ENCODE measurements at places on chromosomes 16 and 17.

DNA sequence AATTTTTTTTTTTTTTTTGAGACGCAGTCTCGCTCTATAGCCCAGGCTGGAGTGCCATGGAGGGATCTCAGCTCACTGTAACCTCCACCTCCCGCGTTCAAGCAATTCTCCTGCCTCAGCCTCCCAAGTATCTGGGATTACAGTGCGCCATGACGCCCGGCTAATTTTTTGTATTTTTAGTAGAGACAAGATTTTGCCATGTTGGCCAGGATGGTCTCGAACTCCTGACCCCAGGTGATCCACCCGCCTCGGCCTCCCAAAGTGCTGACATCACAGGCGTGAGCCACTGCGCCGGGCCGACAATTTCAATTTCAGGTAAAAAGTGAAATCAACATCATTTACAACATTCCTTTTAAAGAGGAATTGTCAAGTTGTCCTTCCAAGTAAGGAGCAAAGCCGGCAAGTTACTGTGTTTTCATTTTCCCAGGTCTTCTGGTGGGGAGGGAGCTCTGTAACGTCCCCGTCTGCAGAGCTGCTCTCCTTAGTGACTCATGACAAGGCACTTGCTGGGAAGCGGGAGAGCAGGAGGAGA, 873 bp downstream of the NPLOC4 start:
- DNase-seq: no peak

- no peak for DNase-seq
Observed at GRCh38 chr16:56797861-56798260, 67.1 kb upstream of the SLC12A3 start.

GRCh38 chr17:82029391-82029790, 2.1 kb upstream of the RAC3 start:
- no peak for DNase-seq

DNA sequence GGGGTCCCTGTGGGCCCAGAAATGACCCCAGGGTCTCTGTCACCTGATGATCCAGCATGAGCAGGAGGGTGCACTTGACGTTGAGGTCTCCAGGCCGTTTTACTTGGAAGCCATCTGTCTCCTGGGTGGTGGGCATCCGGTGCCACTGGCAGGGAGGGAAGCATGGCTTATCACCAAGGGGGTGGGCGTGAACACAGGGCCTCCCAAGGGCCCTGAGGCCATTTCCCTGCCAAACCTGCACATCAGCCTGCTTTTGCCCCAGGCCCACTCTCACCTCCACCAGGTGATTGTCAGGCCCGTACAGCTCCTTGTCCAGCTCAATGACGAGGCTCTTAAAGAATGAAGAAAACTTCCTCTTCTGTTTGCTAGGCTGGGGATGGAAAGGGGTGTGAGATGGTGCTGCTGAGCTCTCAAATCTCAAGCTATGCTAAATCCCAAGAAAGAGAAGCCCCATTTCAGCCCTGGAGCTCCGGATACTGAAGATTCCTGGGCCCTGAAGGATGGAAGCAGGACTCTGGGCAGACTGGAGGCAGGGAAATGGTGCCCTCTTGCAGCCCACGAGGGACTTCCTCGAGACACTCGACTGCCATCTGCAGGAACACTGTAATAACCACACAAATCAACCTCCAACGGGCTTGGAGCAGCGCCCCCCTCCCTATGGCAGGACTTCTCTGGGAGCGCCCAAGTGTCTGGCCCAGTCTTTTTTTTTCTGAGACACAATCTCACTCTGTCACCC, 7.1 kb upstream of the FTSJ3 start:
- peak; percentile 74 for DNase-seq

DNA sequence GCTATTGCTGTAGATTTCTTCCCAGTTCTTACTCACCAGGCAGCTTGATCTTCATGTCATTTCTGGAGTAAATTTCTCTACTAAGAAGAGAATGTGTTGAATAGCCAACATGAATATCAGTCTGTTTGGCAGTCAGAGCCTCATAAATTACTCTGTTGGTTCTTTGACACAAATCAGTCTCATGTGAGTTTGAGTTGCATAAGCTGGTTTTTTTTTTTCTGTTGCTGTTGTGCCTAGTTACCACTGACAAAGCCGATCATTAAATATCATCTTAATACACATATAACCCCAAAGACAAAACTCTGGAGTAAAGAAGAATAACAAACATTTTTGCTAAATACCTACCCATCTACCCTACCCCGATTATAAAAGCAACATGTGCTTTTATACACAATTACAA, 240.5 kb upstream of the KCNJ16 start:
- DNase-seq: no peak

DNA sequence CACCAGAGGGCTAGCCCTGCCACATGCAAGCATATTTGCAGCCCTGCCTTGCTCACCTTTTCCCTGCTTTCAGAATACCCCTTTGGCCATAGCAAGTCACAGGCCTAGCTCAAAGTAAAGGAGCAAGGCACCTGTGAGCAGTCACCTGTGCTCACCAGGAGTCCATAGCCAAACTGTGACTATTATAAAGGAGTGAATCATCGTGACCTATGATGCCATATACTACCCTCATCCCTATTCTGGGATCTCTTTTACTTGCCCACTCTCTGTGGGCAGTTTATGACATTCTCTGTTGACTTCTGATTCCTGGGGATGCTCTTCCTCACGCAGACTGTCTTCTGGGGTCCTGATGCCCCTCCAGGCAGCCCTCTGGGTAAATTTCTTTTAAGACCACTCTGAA, 200.5 kb upstream of the NLRP1 start:
- no peak for DNase-seq

DNA sequence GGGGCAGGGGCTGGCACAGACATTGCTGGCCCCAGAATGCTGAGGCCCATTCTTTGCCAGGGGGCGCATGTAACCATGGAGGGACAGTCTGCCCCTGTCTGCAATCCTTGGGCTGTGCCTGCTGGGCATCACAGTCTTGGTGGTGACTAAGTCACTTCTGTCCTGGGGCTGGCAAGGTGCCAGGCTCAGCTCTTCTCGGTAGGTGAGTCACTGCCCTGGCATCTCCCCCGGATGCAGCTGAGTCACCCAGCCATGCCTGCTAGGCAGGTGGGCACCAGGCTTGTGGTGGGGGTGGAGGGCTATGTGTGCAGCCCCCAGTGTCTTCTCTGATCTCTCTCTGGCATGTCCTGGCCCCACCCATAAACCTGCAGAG, 5.6 kb downstream of the RARA start:
- peak; percentile 89 for DNase-seq

DNA sequence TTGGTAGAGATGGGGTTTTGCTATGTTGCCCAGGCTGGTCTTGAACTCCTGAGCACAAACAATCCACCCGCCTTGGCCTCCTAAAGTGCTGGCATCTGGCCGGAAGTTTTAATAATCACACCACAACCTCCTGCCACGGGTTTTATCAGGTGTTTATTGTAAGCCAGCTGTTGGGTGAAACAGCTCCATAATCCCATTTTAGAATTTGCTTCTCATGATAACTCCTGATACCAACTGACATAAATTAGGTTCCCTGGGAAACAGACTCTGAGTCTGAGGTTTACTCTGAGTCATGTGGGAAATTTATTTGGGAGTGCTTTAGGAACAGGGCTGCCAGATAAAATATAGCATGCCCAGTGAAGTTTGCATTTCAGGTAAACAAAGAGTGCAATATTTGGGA, 122.6 kb upstream of the MED13 start:
- DNase-seq: no peak

DNA sequence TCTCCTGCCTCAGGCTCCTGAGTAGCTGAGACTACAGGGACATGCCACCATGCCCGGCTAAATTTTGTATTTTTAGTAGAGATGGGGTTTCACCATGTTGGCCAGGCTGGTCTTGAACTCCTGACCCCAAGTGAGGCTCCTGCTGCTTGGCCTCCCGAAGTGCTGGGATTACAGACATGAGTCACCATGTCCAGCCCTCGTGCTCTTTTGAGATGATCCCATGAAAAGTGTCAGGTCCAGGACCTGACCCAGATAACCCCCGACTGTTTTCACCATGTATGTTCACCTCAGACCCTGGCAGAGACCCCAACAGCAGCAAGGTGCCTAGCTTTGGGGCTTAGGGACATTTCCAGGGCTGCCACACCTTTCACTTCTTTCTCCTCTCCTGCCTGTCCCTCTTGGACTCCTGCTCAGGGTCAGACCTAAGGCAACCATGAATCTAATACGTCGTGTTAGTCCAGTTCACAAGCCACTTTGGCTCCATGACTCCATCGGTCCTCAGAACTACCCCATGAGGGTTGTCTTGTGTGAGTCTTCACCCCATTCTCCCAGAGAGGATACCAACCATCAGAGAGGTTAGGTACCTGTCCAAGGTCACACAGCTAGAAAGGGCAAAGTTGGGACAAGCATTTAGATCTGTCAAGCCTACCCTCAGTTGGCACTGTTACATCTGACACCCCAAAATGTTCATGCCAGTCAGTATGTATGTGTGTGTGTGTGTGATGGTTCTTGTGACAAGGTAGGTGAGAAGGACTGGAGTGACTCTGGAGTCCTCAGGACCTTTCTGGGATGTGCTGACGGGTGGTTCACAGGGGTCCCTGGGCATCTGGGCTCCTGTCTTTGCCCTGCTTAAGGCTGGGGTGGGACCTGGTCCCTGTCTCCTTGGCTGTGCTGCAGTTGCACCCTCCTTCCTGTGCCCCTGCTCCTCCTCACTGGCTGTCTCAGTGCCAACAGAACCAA, 23.1 kb upstream of the MAP3K14 start:
- DNase-seq: no peak

GRCh38 chr17:16962804-16963203, 9.1 kb downstream of the TNFRSF13B start:
- DNase-seq: no peak

- DNase-seq: no peak
Observed at GRCh38 chr17:6748617-6749016, 7.2 kb upstream of the XAF1 start.

DNA sequence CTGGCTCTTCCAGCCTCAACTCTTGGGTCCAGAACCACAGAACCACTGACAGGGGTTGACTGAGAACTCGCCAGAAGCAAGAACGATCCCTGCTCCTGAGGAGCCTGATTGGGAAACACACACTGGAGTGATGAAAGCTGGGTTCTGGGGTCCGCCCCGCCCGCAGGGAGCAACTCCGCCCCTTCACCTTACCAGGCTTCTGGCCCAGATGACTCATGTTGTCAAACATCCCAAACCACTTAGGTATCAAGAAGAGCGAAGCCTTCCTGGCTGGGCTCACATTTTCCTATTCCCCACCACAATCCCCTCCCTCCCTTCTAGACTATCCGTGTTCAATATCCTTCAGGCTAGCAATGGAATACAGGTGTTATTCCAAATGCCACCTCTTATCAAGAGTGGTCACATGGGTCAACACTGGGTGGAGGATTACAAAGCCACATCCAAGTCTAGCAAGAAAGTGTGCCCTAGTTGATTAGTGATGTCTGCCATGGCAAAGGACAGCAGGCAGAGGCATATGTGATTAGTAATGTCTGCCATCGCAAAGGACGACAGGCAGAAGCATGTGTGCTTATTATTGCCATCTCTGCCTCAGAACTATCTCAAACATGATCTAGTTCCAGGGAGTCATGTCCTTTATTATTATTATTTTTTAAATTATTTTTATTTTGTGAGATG, 70.5 kb downstream of the TIMM22 start:
- no peak for DNase-seq

DNA sequence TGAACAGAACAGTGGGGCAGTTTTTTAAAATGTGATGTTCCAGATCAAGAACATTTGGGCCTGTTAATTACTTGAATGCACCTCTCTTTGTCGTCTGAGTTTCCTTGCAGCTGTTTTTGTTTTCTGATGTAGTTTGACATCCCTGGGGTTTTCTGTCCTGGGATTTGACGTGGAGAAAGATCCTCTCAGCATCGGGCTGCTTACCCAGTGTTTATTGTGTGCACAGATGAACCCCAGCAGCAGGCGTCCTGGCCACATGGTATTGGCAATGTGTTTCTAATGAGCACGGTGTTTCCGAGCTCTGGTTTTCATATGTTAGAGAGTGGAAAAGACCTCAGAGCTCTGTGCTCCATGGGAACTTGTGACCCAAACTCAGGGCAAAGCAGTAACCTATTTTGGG, 191.1 kb upstream of the IRX3 start:
- DNase-seq: no peak

- DNase-seq: no peak
Observed at GRCh38 chr17:77826132-77826873, 132.2 kb upstream of the TNRC6C start.

- no peak for DNase-seq
Observed at GRCh38 chr17:59049798-59050197, 56.9 kb downstream of the TRIM37 start.

GRCh38 chr17:2734939-2735338, 14.5 kb downstream of the CCDC92B start:
- no peak for DNase-seq

DNA sequence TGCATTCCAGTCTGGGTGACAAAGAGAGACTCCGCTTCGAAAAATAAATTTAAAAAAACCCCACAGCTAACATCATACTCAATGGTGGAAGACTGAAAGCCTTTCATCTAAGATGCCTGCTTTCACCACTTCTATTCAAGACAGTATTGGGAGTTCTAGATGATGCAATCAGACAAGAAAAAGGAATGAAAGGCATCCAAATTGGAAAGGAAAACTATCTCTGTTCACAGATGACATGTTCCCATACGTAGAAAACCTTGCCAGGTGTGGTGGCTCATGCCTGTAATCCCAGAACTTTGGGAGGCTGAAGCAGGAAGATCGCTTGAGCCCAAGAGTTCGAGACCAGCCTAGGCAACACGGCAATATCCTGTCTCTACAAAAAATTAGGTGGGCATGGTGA, 31.1 kb downstream of the RANBP10 start:
- DNase-seq: no peak

- DNase-seq: no peak
Observed at GRCh38 chr16:49597796-49598195, 224.2 kb downstream of the C16orf78 start.

DNA sequence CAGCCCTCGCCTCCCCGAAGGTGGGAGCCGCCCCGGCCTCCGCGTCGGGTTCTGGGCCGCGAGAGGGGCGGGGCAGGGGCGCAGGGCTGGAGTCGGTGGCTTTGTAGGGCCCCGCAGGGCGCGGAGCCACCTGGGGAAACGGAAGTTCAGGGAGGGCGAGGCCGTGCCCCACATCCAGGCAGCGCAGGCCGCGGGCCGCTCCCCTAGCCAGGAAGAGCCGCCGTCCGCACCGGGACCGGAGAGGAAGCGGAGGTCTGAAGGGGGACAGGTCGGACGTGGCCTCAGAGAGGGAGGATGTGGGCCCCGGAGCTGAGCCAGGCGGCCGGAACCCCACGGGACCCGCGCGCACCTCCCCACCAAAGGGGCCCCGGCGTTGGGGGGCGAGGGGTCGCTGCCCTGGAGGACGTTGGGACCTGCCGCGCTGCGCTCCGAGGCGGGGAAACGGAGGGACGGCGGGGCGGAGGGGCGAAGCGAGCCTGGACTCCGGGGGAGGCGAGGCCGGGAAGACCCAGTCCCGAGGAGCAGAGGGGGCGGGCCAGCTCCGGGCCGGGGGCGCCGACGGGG, 482 bp upstream of the SLC16A3 start:
- peak; percentile 72 for DNase-seq

- no peak for DNase-seq
Observed at GRCh38 chr16:72264771-72265170, 92.8 kb upstream of the PMFBP1 start.

DNA sequence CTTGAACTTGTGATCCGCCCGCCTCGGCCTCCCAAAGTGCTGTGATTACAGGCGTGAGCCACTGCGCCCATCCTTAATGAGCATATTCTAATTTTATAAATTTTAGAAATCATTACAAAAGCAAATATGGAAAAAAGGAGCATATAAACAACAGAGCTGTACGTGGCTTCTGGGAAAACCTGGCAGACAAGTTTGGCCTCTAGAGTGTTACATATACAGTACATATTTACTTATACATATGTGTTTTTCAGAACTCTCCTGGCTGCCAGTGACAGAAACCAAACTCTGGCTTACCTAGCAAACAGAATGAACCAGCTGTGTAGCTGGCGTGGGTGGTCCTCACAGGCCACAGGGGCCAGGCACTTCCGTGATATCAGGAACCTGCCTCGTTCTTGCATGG, 10.1 kb downstream of the DRC3 start:
- DNase-seq: no peak

All from activated T-cell treated with anti-CD3 and anti-CD28 coated beads, Interleukin-2, amount 50 U/mL, for 48 hours (primary cell).